Fibroblast of skin of left biceps (primary cell): ENCODE measurements at places on chromosomes 1 and 21.

- no peak for DNase-seq
Observed at GRCh38 chr1:15145327-15145726, 8.2 kb upstream of the TMEM51 start.

- DNase-seq = no peak
Observed at GRCh38 chr1:156154317-156154749, 948 bp downstream of the SEMA4A start.

DNA sequence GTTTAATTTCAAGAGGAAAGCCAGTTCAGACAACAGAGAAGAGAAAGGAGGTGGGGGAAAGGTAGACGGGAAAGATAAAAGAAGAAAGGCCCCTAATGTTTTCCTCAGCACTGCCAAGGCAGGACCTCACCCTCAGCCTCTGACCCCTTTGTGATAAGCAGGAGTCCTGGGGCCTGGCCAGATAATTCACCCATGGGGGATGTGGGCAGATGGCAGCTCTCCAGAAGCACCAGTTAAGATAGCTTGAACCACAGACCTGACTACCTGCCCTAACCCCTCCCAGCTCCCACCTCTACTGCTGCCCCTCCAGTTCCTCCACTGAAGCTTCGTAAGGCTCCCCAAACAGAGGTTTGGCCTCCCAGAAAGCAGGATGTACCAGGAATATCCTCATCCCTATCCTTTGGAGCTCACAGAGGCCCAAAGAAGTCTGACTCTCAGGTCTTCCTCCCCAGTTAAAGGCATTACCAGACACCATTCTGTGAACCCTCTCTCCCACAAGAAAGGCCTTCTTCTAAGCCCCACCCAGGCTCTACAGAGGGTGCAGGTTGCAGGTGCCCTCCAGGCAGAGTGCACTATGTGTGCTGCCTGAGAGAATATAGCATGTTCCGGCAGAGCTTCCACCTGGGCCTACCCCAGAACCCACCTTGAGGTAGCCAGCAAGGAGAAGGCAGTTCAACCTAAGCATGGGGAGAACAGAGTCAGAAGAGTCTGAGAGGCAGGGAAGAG, 9.2 kb upstream of the SNAPIN start:
- DNase-seq = no peak

GRCh38 chr1:205518661-205519540, 14.4 kb downstream of the CDK18 start:
- no peak for DNase-seq

- DNase-seq = no peak
Observed at GRCh38 chr1:212568978-212569537, 39.5 kb upstream of the ATF3 start.

GRCh38 chr1:210369425-210369824, 40.7 kb downstream of the HHAT start:
- no peak for DNase-seq

DNA sequence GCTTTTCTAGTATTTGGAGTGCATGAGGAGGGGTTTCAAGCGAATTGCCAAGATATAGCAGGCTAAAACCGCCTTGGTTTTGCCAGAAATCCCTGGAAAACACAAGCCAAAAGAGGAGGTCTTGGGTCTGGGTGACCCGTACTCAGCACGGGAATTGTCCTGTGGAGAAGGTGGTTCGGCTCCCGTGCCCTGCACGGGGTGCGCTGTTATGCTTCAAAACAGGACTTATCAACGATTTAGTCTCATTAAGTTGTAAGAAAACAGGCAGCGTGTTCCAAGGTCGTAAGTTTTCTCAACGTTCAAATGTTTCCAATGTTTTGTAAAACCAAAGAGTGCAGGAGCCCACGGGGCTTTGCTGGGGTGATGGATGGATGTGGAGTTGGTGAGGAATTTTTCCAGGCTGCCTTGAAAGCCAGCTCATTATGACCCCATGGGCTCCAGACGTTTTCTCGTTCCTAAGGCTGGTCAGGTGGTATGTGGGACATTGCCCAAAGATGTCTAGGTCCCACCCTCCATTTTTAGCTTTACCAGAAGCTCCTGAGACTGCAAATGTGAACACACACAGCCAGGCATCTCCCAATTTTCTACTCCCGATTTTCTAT, 75.4 kb upstream of the CLDN14 start:
- no peak for DNase-seq

DNA sequence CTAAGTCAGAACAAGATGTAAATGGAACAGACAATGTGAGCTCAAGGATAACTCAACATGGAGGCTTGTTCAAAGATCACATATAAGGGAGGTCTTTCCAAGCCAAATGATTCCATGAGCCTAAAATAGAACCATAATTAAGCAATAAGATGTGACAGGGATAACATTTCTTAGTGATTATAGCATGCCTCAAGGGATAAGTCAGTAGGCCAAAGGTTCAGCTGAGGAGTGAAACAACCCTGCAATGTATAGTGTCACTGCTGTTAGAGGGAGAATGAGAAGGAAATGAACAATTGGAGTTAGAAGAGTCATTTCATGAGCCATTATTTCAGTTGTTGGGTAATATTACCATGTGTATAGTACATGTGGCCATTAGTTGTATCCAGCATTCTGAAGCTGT, 25.0 kb downstream of the GORAB start:
- DNase-seq = no peak

DNA sequence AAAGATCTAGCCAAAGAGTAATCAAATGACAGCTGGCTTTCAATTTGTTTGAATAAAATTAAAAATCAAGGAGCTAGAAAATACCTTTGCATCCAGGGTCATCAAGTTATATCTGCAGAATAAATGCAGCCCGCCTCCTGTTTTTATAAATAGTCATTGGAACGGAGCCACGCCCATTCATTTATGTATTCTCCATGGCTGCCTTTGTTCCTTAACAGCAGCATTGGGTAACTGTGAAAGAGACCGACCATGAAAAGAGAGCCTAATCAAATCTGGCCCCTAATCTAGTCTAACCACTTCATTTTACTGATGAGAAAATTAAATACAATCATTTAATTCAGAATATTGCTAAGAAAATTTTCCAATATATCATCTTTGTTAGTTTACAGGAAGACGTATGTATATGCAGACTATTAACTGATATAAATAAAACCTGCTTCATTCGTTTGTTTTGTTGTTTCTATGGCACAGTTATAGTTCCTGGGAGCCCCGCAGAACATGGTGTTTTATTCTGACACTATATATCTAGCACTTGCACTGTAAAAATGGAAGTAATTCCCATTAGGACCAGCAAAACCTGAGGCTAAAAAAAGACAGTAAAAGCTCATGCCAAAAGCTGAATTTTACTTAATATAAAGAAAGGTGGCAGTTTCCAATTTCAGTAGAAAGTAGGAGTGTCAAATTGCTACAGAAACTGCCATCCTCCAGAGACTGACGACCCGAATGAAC, 111.8 kb upstream of the PALMD start:
- DNase-seq = no peak

DNA sequence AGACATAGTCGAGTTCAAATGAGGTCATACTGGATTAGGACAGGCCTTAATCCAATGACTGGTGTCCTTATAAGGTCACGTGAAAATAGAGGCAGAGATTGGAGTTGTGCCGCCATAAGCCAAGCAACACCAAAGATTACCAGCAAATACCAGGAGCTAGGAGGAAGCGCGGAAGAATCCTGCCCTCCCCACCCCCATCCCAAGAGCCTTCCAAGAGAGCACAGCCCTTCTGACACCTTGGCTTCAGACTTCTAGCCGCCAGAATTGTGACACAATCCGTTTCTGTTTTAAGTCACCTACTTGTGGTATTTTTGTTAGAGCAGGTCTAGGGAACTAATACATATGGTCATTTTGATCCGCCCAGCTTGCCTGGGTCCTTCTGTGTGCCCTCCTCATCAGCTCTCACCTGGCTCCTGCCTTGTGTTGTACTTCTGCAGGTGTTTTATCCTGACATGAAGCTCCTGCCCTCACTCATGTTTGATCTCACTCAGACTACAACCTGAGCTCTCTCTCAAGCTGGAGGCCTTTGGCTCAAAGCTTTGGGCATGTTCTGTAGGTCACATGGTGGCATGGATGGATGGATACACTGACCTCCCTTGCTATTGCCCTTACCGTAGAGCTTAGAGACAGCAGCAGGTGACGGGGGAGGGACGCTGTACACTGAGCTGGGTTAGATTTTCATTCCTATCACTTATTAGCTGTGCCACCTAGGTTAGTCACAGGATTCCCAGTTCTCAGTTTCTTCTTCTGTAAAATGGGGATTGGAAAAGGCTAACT, 10.7 kb upstream of the NUAK2 start:
- DNase-seq = no peak

DNA sequence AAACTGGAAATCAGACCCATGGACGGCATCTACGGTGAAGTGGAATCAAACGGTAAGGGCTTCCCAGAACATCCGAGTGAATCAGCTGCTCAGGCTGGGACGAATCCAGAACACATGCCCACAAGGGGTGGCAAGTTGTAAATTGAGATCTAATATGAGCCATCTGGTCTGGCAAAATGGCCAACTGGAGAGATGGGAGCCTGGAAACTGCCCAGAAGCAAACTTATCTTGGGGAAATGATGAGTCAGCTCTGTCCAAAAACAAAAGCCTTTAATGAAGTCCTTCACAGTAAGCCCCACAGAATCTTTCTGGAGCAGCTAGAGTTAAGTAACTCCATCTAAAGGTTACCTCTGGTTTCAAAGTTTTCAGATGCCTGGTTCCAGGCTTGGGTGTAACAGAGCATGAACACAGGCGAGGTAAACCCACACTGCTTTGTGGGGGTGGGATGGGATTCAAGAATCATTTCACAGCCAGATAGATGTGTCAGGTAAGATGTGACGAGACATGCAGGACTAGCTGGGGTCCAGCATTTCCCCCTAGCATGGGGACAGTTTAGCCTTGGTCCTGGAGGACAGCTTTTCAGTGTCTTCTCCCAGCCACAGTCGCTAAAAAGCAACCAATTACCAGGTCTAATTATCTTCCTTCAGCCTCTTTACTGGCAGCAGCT, 10.5 kb upstream of the SRP9 start:
- peak; percentile 82 for DNase-seq

- DNase-seq = no peak
Observed at GRCh38 chr1:196098000-196098399, 510.2 kb downstream of the KCNT2 start.

GRCh38 chr1:207581496-207582153, 63.3 kb upstream of the CR1L start:
- DNase-seq = no peak

DNA sequence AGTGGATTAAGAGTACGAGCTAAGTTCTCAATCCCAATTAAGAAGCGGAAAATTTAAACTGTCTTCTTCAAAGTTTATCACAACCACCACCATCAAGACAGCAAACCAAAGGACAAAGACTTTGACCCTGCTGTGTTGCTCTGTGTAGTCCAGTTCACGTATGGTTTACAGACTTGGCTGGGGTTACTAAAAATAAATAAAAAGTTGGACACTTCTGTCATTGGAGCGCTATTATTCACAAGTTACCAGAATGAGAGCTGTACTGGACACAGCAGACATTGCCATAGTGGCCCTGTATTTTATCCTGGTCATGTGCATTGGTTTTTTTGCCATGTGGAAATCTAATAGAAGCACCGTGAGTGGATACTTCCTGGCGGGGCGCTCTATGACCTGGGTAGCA, 21.6 kb downstream of the MRPS6 start:
- DNase-seq = no peak

DNA sequence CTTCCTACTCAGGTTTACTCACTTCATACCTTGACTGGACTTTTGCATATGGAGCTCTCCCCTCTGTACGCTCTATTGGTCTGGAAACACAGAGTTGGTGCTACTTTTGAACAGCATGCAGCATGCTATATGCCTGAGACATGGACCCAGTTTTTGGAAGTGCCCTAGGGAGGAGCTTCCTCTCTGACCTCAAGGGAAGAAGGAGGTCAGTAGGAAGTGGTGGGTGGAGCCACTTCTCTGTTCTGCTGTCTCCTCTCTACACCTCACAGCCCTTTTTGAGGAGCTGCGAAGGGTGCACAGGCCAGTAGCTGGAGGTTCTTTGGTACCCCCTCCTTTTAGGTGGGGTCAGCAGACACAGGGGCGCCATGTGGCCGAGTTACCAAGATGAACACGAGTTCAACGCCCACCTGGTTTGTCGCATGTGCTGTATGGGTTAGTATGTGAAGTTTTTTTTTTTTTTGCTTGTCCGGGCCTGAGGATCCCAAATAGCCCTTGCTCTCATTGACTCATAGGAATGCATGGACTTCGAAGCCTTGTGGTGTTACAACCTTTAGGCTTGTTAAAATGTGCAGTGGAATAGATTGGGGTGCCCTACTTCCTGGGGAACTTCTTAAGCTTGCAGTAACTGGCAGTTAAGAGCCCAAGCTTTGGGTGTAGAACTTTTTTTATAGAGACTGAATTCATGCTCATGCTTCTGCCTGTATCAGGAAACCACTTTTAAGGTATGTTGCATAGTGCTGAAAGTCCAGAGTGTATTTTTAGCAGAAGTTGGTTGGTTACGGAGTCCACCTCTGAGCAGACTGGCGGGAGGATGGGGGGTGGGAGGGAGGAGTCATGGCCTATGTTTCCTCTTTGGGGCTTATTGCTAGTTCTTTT, 10.7 kb downstream of the MACF1 start:
- no peak for DNase-seq

DNA sequence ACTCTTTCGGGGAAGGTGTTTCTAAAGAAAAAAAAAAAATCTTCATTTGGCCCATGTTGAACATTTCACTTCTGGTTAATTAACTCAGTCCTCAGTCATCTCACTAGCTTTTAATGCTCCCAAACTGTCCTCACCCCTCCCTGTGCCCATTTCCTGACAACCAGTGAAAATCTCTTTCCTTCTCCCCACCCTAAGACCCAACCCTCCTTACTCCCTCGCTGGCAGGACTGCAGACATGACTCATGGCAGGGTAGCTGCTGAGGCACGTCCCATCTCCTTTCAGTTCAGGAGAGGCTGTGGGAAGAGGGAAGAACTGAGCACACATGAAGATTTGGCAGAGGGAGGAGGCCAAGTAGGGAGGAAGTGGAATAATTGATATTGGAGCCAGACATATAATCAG, 12.6 kb downstream of the PKP1 start:
- peak; percentile 35 for DNase-seq

DNA sequence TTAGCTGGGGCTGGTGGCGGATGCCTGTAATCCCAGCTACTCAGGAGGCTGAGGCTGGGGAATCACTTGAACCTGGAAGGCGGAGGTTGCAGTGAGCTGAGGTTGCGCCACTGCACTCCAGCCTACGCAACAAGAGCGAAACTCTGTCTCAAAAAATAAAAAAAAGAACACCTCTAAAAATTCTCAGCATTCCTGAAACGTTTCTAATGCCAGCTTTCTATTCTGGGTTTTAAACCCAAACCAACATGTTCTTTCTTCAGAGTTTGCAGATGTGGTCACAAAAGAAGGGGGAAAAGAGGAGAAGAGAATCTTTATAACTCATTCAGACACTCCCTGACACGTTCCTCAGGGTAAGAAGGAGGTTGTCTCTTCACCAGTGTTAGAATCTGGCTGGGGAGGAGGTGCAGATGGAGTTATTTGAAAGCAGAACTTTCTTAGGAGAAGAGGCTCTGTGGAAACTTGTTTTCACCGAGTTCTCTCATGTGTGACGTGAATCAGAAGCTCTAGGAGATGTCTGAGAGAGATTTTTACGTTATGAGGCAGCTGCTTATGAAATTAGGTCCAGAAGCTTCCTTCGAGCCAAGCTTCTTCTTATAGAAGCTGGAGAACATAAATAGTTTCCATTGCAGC, 17.8 kb upstream of the CNR2 start:
- peak; percentile 41 for DNase-seq

- DNase-seq = peak; percentile 25
Observed at GRCh38 chr1:170168265-170168664, 22.5 kb downstream of the NTMT2 start.

GRCh38 chr1:29083317-29084195, 40.1 kb downstream of the TMEM200B start:
- DNase-seq = no peak
